Activated CD4-positive, alpha-beta T cell treated with anti-CD3 and anti-CD28 coated beads for 36 hours (primary cell): ENCODE measurements at places on chromosomes 16 and 17.

DNA sequence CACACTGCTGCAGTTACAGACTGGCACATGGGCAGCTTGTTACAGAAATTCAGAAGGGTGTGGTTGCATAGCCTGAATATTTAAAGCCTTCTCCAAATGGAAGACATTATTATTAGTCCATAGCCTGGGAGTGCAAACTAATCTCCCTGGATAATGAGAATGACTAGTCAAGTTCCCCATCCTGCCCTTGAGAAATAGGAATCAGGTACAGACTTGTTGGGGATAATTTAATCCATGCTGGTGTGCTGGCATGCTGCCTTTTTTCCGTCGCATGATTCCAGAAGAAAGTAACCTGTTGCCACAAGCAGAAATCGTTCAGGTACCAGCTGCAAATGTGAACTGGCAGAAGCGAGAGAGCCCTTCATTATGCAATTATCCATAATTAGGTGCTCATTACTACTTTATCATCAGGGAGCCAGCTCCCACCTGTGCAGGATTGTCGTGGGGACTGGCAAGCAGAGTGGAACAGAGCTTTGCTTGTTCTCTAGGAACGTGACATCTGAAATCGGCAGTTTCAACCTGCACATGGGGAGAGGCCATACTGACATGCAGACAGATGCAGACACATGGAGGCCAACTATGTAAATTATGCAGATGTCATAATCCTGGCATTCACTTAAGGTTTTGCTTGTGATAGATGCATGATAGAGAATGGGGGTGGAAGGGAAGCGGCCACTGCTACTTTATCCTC lies 419.4 kb downstream of the PMP22 start:
- DNase-seq: no peak

GRCh38 chr17:39483506-39483905 lies 22.2 kb downstream of the CDK12 start:
- no peak for DNase-seq

DNA sequence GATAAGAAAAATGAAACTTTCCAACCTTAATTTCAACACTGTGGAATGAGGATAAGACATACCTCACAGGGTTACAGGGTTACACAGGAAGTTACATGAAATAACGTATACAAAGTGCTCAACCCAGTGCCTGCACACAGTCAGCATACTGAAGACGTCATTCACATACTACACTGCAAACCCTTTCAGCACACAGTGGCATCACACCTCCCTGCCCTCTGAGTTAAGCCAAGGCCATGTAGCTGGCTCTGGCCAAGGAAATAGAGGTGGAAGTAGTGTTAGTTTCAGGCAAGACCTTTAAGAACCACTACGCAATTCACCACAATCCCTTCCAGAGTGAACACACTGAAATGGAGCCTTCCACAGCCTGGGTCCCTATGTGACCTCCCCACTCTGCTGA lies 46.6 kb upstream of the GSG1L start:
- DNase-seq: no peak

- DNase-seq: no peak
Observed at GRCh38 chr16:83924686-83925085, 25.8 kb downstream of the MLYCD start.

DNA sequence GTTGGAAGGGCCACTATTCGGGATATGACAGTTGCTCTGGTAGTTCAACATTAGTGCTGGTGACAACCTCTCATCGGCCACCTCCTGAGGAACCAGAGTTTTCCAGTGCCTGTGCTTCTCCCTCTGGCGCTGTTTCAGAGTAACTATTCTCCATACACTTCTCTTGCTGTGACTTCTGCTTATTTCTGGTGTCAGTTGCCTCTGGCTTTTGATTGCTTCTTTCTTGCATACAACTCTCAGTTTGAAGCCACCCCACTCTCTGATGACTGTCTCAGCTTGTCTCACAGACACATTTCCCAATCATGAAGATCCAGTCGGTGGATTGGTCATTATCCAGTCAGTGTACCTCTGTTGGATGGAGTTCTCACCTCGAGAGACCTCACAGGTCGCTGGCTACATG lies 3.4 kb upstream of the TM4SF5 start:
- no peak for DNase-seq

DNA sequence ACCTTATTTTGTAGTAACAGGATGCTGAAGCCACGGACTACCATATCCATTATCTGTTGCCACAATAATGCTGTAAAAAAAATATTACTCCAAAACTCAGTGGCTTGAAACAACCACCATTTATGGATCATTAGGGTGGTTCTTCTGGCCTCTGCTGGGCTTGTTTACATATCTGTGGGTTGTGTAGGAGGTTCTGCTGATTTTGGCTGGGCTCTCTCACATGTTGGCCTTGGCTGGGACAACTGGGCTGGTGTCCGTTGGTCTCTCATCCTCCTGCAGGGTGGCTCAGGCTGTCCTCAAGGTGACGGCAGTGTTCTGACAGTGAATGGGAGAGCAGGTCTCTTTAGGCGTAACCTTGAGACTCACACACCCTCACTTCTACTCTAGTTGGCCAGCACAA lies 76.0 kb downstream of the GPR139 start:
- no peak for DNase-seq

DNA sequence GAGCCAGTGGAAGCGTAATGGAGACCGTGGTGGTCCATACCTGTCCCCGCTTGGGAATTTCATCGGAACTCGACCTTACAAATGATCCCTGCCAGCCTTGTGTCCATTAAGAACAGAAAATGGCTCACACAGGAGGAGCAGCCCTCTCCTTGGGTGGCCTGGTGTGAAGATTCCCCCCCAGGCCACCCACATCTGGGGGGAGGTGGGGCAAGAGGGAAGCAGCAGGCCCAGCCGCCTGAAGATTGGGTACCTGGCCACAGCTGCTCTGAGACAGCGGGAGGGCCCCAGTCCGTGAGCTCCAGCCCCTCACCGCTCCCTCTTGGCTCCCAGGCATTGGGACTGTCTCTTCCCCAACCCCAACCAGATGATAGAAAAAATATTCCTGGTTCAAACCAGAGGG lies 277.8 kb upstream of the FOXF1 start:
- DNase-seq: no peak

GRCh38 chr17:43388359-43389045 lies 10.3 kb upstream of the ARL4D start:
- peak; percentile 95 for DNase-seq

DNA sequence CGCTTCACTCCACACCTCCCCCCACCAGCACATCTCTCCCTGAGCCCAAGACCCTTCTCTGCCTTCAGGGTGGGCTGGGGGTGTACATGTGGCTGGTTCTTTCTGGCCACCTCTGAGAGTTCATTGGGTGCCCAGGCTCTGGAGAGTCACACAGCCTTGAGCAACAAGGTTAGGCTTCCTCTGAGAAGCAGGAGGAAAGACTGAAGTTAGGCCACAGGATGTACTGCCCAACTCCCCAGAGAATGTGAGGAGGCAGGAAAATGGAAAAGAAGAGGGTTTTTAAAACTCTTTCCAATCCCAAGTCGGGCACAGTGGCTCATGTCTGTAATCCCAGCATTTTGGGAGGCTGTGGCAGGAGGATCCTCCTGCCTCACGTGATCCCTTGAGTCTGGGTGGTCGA lies 7.3 kb downstream of the PCGF2 start:
- no peak for DNase-seq

- DNase-seq: no peak
Observed at GRCh38 chr17:80283116-80283852, 22.6 kb downstream of the RNF213 start.

- peak; percentile 77 for DNase-seq
Observed at GRCh38 chr17:15944759-15945526, at the start of gene ADORA2B. TSS of gene ADORA2B (plus strand) at chr17:15945130. CDS start at chr17:15945249, 119 bp downstream.

DNA sequence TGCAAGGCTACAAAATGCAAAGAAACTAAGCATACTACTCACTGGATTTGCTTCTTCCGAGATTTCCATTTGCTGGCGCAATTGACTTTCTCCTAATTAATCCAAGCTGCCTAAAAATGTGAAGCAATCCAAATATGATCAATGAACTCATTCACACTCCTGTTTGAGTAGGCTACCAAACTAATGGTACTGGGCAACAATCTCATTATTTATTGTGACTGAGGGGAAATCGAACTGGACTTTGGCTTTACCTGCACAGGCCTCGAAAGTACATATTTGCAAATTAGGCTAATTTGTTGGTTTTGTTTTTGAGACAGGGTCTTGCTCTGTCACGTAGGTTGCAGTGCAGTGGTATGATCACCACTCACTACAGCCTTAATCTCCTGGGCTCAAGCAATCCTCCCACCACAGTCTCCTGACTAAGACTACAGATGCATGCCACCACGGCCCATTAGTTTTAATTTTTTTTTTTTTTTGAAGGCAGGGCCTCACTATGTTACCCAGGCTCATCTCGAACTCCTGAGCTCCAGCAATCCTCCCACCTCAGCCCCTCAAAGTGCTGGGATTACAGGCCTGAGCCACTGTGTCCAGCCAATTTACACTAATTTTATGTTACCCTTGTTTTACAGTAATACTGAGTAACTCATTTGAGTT lies 2.6 kb downstream of the ERI2 start:
- no peak for DNase-seq

- DNase-seq: no peak
Observed at GRCh38 chr17:29866746-29867404, 63.2 kb downstream of the SSH2 start.

GRCh38 chr17:79590523-79590860 lies 20.4 kb downstream of the RBFOX3 start:
- no peak for DNase-seq

GRCh38 chr17:47077576-47077975 lies 98.5 kb upstream of the RPRML start:
- DNase-seq: peak; percentile 18

GRCh38 chr17:32156656-32157055 lies 14.4 kb downstream of the RHOT1 start:
- DNase-seq: no peak

- no peak for DNase-seq
Observed at GRCh38 chr17:66971264-66971663, 6.8 kb downstream of the CACNG4 start.

- no peak for DNase-seq
Observed at GRCh38 chr16:29698484-29699323, 19.7 kb downstream of the QPRT start.

DNA sequence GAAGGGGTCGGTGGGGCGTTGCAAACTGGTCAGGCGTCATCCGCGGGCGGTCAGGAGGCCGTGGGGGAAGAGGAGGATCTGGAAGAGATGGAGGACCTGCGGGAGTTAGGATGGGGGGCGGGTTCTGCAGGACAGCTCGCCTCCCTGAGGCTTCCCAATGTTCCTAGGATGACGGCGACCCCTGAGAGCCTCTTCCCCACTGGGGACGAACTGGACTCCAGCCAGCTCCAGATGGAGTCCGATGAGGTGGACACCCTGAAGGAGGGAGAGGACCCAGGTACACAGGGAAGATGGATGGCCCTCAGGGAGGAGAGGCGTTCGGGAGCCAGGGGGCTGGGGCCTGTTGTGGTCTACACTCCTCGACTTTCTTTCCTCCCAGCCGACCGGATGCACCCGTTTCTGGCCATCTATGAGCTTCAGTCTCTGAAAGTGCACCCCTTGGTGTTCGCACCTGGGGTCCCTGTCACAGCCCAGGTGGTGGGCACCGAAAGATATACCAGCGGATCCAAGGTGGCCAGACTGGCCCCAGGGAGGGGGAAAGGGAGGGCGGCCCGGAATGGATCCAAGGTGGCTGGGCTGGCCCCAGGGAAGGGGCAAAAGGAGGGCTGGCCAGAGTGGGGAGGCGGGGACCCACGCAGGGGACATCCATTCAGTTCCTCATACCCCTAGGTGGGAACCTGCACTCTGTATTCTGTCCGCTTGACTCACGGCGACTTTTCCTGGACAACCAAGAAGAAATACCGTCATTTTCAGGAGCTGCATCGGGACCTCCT lies 839 bp downstream of the PLD2 start:
- no peak for DNase-seq

GRCh38 chr16:85171759-85172454 lies 59.6 kb upstream of the CIBAR2 start:
- DNase-seq: no peak

GRCh38 chr16:15483857-15484256 lies 49.5 kb downstream of the BMERB1 start:
- no peak for DNase-seq

GRCh38 chr17:68298601-68299000 lies 7.3 kb downstream of the ARSG start:
- DNase-seq: no peak

DNA sequence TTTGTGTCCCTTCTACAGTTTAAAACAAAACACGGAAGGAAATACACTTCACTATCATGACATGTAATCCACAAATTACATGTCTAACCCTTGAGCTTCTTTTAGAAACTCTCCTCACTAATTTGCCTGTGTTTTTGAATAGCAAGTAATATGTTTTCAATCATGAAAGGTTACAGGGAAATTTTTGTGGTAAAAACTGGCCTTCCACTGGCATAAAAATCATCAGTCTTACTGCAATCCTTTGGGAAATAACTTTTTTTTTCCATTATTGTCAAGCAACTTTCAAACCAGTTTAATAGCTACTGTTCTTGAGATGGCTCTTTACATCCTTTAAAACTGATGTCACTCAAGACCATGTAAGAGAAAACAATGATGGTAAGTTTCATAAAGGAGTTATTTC lies 27.0 kb downstream of the MYO1D start:
- DNase-seq: no peak

- no peak for DNase-seq
Observed at GRCh38 chr16:11650641-11651591, 17.3 kb upstream of the SNN start.

DNA sequence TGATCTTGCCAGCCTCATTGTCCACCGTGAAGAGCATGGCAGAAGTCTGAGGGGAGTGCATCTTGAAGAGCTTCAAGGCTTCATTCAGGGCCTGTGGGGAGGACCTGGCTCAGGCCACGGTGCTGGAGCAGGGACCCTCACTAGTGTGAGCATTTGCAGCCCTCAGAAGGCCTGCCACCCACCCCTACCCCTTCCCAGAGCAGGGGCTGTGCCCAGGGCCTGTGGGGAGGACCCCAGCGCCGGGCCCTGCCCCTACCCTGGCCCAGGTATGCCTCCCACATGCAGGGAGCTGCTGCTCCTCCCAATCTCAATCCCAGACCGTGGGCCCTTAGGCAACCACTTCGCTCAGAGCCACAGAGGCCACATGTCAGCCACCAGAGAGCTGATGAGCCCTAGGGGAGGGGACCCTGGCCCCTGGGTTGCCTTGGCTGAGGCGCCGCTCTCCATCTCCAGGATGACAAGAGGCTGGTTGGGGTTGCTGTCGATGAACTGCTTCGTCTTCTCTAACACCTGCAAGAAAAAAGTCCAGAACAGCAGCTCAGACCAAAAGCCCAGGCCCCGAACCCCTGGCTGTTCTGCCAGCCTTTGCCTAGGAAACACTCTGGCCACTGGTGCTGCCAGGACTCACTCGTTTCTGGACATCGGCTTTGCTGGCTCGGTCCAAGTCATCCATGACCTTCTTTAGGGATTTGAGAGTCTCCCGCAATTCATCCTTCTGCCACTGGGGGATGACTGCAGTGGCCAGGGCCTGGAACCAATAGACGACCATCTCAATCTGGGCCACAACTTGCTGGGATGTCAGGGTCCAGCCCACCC lies 1.8 kb upstream of the EXOSC6 start:
- DNase-seq: peak; percentile 63

GRCh38 chr16:85062323-85062722 lies 34.7 kb downstream of the KIAA0513 start:
- no peak for DNase-seq

GRCh38 chr17:30321314-30321713 lies 12.5 kb downstream of the TMIGD1 start:
- no peak for DNase-seq

- no peak for DNase-seq
Observed at GRCh38 chr17:67523101-67523500, 146.0 kb downstream of the PITPNC1 start.

- DNase-seq: no peak
Observed at GRCh38 chr16:66587881-66588600, 8.8 kb downstream of the CMTM2 start.
